ENCODE measurements at places on chromosomes 5 and 9.
A peak's percentile ranks its signal among the peaks of the same experiment; 100 is the strongest.

GRCh38 chr9:124606027-124606426 is 98.8 kb upstream of the NR5A1 start:
- no peak for DNase-seq

- DNase-seq: no peak
Observed at GRCh38 chr5:168047669-168048111, 243.8 kb upstream of the WWC1 start.

DNA sequence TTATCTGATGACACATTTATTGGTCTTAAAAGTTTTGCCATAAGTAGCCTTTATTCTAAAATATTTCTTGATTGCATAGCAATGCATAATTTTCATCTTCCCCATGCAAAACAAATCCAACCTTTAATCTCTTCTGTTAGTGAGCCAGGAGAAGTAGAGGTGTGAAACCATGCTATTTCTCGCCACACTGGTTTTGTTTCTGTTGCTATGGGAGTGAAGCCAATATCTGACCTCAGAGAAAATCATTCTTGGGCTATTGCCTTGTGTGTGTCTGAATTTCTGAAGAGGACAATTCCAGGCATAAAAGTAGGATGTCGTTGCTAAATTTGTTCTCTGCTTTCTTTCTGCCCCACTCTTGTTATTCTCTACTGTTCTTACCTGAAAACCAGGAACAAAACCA is 183.6 kb downstream of the PTTG1 start:
- no peak for DNase-seq

DNA sequence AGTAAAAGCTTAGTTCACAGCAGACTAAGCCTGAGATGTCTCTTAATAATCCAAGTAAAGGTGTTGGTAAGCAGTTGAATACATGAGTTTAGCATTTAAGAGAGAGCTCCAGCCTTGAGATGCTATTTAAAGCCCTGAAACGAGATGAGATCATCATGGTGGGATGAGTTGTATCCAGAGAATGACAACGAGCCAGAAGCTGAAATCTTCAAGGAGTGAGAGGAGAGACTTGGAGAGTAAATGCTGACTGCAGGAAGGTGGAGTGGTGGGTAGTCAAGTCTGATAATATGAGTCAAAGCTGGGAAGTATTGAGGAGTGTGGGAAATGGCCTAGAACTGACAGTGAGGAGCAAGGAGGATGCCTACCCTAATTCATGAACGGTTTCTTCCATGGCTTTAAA is 53.7 kb downstream of the PLAC8L1 start:
- no peak for DNase-seq

GRCh38 chr5:169939731-169940130 is 40.6 kb downstream of the INSYN2B start:
- no peak for DNase-seq

DNA sequence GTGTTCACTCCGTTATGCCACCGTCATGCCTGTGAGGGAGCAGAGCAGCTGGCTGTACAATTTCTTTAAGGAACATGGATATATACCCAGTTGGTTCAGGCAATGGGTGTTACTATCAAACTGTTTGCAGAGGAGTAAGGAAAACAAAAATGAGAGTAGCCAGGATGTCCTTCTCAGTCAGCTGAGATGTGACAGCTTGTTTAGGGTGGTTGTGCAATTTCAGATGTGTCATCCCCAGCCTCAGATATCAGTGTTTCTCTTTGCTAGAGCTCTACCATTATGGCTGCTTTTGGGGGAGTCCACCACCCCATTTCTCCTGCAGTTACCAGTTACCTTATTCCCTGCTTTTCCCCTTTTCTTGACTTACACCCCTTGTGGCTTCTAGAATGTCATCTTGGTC is 135.2 kb upstream of the SLC24A2 start:
- no peak for DNase-seq

DNA sequence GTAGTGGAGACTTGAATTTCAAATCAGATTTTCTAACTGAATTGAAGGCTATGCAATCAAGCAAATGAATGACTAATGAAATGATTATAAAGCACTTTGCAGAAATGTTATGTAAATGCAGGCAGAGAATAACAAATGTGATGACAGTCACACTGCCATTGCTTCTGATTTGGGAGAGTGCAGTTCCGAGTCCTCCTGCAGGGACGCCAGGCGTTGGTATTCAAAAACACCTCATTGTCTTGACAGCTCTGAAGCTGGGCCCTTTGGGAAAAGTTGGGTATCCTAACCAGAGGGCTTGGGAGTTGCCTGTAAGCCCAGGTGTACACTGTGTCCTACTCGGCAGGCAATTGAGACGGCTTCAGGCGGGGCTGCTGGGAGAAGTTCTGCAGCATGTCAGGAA is 57.9 kb downstream of the C5orf15 start:
- DNase-seq: no peak

GRCh38 chr9:76557674-76558225 is 98.8 kb downstream of the GCNT1 start:
- no peak for DNase-seq

GRCh38 chr9:135976531-135976930 is 15.4 kb upstream of the UBAC1 start:
- DNase-seq: no peak

GRCh38 chr9:35520364-35520710 is 30.4 kb downstream of the RUSC2 start:
- DNase-seq: no peak

- DNase-seq: peak; percentile 17
Observed at GRCh38 chr5:14109041-14109747, 33.9 kb upstream of the TRIO start.

- DNase-seq: peak; percentile 85
Observed at GRCh38 chr5:170571875-170572852, 68.3 kb downstream of the KCNIP1 start.

- DNase-seq: no peak
Observed at GRCh38 chr5:3424946-3425345, 170.7 kb upstream of the IRX1 start.

- no peak for DNase-seq
Observed at GRCh38 chr9:115275753-115276152, 157.8 kb upstream of the TNC start.

GRCh38 chr5:115471345-115472063 is 73.1 kb downstream of the FEM1C start:
- DNase-seq: no peak

- DNase-seq: peak; percentile 10
Observed at GRCh38 chr9:2469681-2470221, 151.8 kb upstream of the VLDLR start.

GRCh38 chr5:101611039-101611438 is 685.0 kb downstream of the SLCO4C1 start:
- DNase-seq: no peak

GRCh38 chr5:102856389-102856777 is 101.3 kb downstream of the PAM start:
- no peak for DNase-seq

- no peak for DNase-seq
Observed at GRCh38 chr9:137273095-137273490, 4.4 kb upstream of the TOR4A start.

DNA sequence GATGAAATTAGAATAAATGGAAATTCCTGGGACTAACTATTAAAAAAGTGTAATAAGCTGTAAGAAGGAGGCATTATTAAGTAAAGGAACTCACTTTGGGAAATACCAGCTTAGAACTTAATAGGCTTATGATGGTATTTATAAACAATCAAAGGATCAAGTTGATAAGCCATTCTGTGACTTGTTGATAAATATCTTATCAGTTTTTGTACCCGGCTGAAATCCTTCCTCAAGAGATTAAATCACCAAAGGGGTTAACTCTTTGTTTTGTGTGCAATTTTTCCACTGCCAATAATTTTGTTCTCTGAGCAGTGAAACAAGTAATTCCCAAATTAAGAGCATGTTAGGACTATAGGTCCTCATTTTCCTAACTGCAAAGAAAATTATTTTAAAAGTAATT is 70.7 kb upstream of the BDP1 start:
- no peak for DNase-seq

- no peak for DNase-seq
Observed at GRCh38 chr5:1820381-1820780, 19.2 kb downstream of the NDUFS6 start.

GRCh38 chr5:96702503-96703383 is 40.6 kb downstream of the CAST start:
- DNase-seq: peak; percentile 87

DNA sequence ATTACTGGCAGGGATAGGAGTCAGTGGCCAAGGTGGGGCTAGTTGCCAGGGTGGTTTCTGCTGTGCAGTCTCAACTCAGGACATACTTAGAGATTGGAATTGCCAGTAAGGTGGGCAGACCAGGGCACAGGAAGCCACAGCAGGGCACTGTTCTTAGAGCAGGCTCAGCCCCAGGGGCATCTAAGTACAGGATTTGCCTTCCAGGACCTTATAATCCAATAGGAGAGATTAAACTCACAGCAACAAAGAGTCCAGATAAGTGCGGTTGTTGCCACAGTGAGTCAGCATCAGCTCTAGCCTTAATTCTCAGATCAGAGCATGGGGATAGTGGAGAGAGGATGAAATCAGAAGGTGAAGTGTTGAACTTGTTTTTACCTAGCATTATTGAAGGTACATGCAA is 265.8 kb upstream of the TRPC7 start:
- no peak for DNase-seq

- no peak for DNase-seq
Observed at GRCh38 chr5:115599502-115599901, 2.8 kb downstream of the TICAM2 start.

- no peak for DNase-seq
Observed at GRCh38 chr9:135788576-135789300, 86.8 kb downstream of the KCNT1 start.

DNA sequence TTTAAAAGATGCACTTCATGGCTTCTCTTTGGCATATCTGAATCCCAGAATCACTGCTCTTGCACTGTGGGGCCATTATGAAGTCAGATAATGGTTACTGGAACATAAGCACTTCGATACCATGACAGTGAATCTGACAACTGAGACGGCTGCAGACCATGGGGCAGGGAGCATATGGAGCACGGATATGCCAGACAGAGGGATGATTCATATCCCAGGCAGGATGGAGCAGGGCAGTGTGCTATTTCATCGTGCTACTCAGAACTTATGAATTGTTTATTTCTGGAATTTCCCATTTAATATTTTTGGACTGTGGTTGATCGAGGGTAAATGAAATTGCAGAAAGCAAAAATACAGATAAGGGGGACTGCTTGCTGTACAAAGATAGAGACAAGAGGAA is 145.0 kb downstream of the EGFLAM start:
- no peak for DNase-seq

GRCh38 chr5:105230516-105231157 is 1668.0 kb upstream of the NUDT12 start:
- no peak for DNase-seq

- no peak for DNase-seq
Observed at GRCh38 chr5:148336704-148337435, 1.5 kb downstream of the SPINK9 start.

DNA sequence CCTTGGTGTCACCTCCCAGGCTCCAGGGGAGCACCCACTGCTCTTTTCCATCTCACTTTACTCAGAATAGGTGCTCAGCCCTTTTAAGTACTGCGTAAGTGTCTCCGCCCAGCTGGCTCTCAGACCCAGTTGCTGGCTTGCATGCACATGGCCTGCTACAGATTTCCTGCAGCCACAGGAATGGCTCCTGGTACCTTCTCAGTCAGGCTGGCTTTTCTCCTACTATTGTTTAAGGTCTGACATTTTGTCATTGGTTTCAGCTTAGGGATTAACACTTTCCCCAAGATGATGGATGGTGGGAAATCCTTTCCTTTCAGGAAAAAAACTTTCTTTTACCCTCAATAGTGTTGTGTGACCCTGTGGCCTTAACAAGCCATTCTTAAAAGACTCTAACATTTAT is 1652.3 kb upstream of the WWC1 start:
- DNase-seq: no peak

DNA sequence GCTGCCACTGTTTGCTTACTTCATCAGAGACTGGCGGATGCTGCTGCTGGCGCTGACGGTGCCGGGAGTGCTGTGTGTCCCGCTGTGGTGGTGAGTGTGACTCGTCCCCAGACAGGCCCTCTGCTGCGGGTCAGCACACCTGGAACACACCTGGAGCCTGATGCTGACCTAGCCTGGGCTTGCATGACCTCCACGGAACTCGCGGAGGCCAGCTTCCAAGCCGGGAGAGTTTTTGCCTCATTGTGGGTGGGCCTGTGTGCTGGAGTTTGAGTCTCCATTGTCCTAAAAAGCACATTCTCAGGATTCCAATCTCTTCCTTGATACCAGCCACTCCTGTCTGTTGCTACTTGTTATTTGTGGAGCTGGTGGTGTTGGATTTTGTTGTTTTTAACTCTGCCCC is 28.1 kb downstream of the SLC22A4 start:
- no peak for DNase-seq

GRCh38 chr5:170342153-170342725 is 44.7 kb upstream of the LCP2 start:
- no peak for DNase-seq

DNA sequence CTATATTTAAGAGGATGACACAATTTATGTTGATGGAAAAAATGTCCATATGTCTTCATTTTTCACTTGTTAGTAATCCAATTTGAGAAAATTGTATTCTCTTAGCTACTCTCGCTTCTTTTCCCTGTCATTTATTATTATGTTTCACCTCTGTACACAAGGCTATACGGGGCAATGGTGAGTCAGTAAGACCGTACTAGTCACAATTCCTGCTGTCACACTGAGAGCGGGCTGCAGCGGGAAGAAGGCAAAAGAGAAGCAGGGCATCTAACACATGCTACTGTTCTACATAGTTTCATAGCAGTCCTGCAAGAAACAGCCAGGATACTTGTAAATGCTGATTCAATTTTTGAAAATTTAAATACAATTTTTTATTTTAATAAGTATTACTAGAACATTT is 23.3 kb upstream of the PRDM9 start:
- no peak for DNase-seq

GRCh38 chr9:93124793-93125192 is 9.3 kb downstream of the NINJ1 start:
- no peak for DNase-seq

GRCh38 chr9:126000256-126000655 is 253.1 kb downstream of the PBX3 start:
- no peak for DNase-seq

DNA sequence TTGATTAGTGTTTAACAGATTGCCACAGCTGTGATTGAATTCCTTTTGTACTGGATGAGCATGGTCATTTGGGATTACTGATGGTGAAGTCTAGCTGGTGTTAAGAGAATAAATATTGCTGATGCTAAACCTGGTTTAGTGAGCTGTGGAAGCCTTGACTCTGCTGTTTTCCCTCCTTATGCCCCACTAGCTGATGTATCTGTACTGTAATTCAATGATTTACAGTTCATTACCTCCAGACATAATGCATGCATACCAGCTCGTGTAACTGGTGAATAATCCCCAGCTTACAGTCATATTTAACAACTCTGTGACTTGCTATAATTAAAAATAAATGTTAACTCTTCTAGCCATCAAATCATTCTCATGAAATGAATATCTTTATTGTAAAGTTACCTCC is 1.7 kb upstream of the CMYA5 start:
- no peak for DNase-seq
